Neural progenitor cell (in vitro differentiated cells): ENCODE measurements at places on chromosomes 7 and 10. TPM values are rescaled to one million over a fixed set of nuclear protein-coding genes. Genes with fewer than 3 reads are reported as not detected.

The LIPK gene
- not detected in 2 replicates for total RNA-seq

GRCh38 chr10:100873146-100873826, 39.5 kb upstream of the SLF2 start:
- no peak overlapping the region for H3K27ac ChIP-seq
- no peaks in the 10 kb centered on the region for H3K36me3 ChIP-seq
- peak overlapping the region; percentile 11 for H3K4me3 ChIP-seq
- H3K4me1 ChIP-seq: peaks cover 57% of the 10 kb centered on the region
- H3K27me3 ChIP-seq: peaks cover 37% of the 10 kb centered on the region

The VPS37D gene
- total RNA-seq: 7.0 and 24.6 TPM in 2 replicates

- H3K4me1 ChIP-seq: no peaks in the 10 kb centered on the region
- H3K27me3 ChIP-seq: no peaks in the 10 kb centered on the region
- no peaks in the 10 kb centered on the region for H3K36me3 ChIP-seq
- DNase-seq: no peak
- no peak overlapping the region for H3K27ac ChIP-seq
These were observed 74.9 kb downstream of the CTBP2 start for GRCh38 chr10:125085258-125086054.

GRCh38 chr10:102402512-102402896, 7.0 kb downstream of the NFKB2 start:
- H3K4me1 ChIP-seq: no peaks in the 10 kb centered on the region
- H3K27me3 ChIP-seq: peaks cover 34% of the 10 kb centered on the region
- no peak overlapping the region for H3K4me3 ChIP-seq

- H3K27me3 ChIP-seq: no peaks in the 10 kb centered on the region
- no peak overlapping the region for H3K4me3 ChIP-seq
- H3K36me3 ChIP-seq: no peaks in the 10 kb centered on the region
- no peaks in the 10 kb centered on the region for H3K4me1 ChIP-seq
- H3K27ac ChIP-seq: no peak overlapping the region
- DNase-seq: no peak
These were observed 192.4 kb downstream of the PTN start for GRCh38 chr7:137151041-137151689.

The AGMO gene
- 0.30 and 0.59 TPM in 2 replicates for total RNA-seq

DNA sequence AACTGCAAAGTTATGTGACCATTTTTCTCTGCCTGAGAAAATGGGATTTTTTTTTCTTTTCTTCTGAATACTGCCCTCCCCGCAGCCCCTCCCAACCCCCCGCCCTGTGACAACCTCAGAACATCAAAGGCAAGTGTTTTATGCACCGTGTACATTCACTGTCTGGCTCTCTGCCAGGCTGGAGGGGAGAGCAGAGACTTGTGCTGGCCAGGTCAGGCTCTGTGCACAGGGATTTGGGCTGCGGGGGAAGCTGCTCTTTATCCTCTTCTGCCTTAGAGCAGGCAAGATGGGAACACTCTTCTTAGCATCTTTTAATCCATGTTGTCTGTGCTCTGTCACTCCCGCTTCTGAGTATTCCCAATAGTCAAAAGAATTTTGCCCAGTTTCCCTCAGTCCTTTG, 195.1 kb downstream of the CCSER2 start:
- H3K4me1 ChIP-seq: peaks cover 29% of the 10 kb centered on the region
- H3K36me3 ChIP-seq: no peaks in the 10 kb centered on the region
- peak overlapping the region; percentile 49 for H3K27ac ChIP-seq
- no peak overlapping the region for H3K4me3 ChIP-seq

- no peak overlapping the region for H3K4me3 ChIP-seq
- H3K36me3 ChIP-seq: no peaks in the 10 kb centered on the region
- no peak for DNase-seq
These were observed 10.3 kb upstream of the RARRES2 start for GRCh38 chr7:150351587-150352194.

DNA sequence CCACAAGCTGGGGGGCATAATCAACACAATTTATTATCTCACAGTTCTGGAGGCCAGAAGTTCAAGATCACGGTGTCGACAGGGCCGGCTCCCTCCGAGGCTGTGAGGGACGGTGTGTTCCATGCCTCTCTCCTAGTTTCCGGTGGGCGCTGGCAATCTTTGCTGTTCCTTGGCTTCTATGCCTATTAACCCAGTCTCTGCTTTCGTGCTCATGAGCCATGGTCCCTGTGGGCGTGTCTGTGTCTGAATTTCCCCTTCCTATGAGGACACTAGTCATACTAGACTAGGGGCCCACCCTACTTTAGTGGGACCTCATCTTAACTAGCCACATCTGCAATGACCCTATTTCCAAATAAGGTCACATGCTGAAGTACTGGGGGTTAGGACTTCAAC, 29.4 kb downstream of the HIPK2 start:
- H3K27me3 ChIP-seq: no peaks in the 10 kb centered on the region
- no peak overlapping the region for H3K4me3 ChIP-seq

The CD36 gene
- 0.34 and 1.6 TPM in 2 replicates for total RNA-seq

GRCh38 chr10:97140902-97141745, 44.6 kb downstream of the SLIT1 start:
- no peaks in the 10 kb centered on the region for H3K36me3 ChIP-seq
- peaks cover 36% of the 10 kb centered on the region for H3K27me3 ChIP-seq
- H3K4me3 ChIP-seq: no peak overlapping the region
- H3K4me1 ChIP-seq: peaks cover 27% of the 10 kb centered on the region

GRCh38 chr7:34109936-34110780, 204.8 kb downstream of the BMPER start:
- H3K27ac ChIP-seq: no peak overlapping the region
- DNase-seq: no peak
- no peak overlapping the region for H3K4me3 ChIP-seq
- no peaks in the 10 kb centered on the region for H3K36me3 ChIP-seq

The NCF1 gene
- not detected in 2 replicates for total RNA-seq

DNA sequence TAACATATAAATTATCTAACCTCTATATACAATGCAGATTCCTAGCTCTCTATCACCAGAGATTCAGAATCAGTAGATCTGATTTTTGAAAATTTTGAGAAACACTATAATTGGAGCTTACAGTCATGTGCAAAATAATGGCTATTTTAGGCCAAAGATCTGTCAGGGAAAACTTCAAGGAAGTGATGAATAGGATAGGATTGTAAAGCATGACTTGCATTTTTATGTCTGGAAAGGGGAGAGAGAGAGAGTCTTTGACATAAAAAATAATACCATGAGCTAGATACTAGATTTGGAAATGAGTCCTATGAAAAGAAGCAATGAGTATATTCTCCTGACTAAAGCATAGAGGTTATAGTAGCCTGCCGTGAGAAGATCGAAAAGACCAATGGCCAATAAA, 181.1 kb downstream of the SDHAF3 start:
- no peaks in the 10 kb centered on the region for H3K27me3 ChIP-seq
- H3K36me3 ChIP-seq: no peaks in the 10 kb centered on the region
- H3K27ac ChIP-seq: no peak overlapping the region
- H3K4me1 ChIP-seq: no peaks in the 10 kb centered on the region
- no peak overlapping the region for H3K4me3 ChIP-seq

GRCh38 chr10:110808615-110809014, 63.1 kb upstream of the PDCD4 start:
- no peak overlapping the region for H3K4me3 ChIP-seq
- no peaks in the 10 kb centered on the region for H3K4me1 ChIP-seq
- no peak for DNase-seq
- no peaks in the 10 kb centered on the region for H3K27me3 ChIP-seq
- H3K27ac ChIP-seq: no peak overlapping the region

The PMS2 gene
- total RNA-seq: 23.1 and 35.8 TPM in 2 replicates
